NCI-H2171 treated with DMSO at 0.1 percent for 48 hours (cell line): ENCODE measurements at places on chromosomes 2 and 18.
A peak's percentile ranks its signal among the peaks of the same experiment; 100 is the strongest.

DNA sequence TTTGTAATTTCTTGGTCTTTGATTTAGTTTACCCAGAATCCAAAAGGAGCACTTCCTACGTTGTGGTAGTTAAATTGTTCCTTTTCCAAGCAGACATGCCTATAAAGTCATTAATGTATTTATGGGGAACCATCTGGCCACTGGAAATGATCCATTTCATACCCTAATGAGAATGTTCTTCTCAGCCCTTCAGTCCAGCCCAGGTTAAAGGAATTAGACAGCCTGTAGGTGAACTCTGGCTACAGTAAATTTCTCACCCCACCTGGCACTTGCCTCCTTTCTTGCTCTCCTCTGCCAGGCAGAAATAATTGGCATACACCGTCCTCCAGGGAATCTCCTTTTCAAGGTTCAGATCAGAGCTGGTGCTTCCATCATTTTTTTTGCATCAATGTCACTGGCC, 121.1 kb downstream of the SETBP1 start:
- peak; percentile 94 for DNase-seq

DNA sequence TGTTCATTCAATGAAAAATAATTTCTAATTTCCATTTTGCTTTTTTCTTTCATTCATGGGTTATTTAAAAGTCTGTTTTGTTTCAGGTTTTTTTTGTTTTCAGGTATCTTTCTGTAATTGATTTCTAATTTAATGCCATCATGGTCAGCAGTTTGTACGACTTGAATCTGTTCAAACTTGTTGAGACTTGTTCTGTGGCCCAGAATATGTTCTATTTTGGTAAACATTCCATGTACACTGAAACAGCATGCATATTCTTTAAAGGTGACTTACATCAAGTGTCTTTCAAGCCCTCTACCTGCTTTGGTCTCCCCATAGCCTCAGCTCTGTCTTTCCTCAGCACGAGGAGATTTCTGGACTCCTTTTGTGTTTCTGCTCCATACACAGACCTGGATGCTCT, 49.1 kb downstream of the CYP1B1 start:
- no peak for DNase-seq

- DNase-seq, result no peak
These were observed 2.7 kb upstream of the FECH start for GRCh38 chr18:57589161-57589560.

DNA sequence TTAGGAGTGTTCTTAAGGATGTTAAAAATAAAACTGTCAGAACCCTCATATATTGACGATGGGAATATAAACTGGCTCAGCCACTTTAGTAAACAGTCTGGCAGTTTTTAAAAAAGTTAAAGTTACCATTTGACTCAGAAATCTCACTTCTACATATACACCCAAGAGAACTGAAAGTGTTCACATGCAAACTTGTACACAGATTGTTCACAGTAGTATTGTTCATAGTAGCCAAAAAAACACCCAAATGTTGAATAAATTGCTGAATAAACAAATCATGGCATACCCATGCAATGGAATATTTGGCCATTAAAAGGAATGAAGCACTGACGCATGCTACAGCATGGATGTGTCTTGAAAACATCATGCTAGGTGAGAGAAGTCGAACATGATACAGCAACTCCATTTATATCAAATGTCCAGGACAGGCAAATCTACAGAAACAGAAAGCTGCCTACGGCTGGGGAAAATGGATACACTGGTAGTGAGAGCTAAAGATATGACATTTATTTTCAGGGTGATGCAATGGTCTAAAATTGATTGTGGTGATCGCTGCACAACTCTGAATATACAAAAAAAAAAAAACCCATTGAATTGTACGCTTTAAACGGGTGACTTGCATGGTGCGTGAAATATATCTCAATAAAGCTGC, 10.1 kb downstream of the RPL31 start:
- no peak for DNase-seq

DNA sequence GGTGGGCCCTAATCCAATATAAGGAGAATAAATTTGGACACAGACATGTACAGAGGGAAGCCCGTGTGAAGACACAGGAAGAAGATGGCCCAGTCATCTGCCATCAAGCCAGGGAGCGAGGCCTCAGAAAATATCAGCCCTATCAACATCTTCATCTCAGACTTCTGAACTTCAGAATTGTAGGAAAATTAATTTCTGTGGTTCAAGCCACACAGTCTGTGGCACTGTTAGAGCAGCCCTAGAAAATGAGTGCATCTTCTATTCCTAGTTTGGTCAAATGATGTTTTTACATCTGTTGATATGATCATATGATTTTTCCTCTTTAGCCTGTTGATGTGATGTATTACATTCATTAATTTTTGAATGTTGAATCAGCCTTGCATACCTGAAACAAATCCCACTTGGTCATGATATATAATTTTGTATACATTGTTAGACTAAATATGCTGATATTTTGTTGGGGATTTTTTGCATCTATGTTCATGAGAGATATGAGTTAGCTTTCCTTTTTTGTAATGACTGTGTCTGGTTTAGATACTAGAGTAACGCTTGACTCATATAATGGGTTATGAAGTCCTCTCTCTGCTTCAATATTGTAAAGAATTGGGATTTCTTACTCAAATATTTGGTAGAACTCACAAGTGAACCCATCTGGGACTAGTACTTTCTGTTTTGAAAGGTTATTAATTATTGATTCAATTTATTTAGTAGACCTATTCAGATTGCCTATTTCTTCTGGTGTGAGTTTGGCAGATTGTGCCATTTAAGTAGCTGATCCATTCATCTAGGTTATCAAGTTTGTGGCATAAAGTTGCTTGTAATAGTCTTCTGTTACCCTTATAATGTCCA, 451.4 kb downstream of the EIPR1 start:
- no peak for DNase-seq

DNA sequence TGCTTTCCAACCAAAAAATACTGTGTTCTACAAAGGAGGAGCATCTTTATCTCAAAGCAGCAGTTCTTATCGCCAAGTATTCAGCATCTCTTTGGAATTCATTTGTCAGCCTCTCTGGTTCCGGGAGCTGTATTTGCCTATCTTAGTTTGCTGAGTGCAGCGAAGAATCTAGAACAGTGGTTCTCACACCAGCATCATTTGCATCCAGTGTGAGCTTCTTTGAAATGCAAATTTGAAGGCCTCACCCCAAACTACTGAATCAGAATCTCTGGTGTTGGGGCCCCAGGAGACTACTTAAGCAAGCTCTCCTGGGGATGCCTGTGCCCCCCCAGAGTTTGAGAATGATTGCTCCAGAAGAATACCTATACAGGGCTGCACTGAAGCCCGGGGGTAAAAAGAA, 1.5 kb upstream of the PTPN2 start:
- no peak for DNase-seq

DNA sequence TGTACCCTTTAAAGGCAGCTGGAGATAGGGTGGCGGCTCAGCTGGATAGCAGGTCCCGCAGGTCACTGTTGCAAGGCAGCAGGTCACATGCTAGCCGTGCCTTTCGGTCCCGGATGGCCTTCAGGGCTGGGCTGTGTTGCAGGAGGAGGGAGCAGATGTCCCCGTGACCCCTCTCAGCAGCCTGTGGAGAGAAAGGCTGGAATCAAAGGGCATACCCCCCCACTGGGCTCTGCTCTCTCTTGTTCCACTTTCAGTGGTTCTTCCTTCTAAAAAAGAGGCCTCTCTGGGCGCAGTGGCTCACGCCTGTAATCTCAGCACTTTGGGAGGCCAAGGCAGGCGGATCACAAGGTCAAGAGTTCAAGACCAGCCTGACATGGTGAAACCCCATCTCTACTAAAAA, 4.4 kb upstream of the ANKRD23 start:
- DNase-seq, result no peak

DNA sequence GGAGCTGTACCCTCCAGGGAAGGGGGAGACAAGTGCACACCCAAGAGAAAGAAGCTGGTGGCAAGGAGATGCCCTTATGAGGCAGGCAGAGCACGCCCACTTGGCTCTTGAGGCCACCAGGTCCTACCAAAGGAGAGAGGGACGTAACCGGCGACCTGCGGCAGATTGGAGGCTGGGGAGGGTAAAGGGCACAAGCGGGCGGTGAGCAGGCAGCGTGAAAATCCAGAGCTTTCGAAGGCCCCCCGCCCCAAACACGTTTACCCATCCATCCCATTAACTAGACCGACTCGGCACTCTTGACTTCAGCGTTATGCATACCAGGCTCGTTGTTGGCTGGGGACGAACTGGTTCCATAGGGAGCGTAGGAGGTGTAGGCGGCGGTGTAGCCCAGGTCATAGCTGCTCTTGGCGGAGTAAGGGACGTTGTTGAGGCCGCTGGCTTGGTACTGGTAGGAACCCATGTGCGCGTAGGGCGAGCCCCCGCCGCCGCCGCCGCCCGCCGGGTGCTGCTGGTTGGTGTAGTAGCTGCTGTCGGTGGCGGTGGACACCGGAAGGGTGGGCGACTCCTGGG, 794 bp downstream of the DLX2 start:
- peak; percentile 49 for DNase-seq

- no peak for DNase-seq
These were observed 21.6 kb downstream of the MROH2A start for GRCh38 chr2:233799716-233800115.

DNA sequence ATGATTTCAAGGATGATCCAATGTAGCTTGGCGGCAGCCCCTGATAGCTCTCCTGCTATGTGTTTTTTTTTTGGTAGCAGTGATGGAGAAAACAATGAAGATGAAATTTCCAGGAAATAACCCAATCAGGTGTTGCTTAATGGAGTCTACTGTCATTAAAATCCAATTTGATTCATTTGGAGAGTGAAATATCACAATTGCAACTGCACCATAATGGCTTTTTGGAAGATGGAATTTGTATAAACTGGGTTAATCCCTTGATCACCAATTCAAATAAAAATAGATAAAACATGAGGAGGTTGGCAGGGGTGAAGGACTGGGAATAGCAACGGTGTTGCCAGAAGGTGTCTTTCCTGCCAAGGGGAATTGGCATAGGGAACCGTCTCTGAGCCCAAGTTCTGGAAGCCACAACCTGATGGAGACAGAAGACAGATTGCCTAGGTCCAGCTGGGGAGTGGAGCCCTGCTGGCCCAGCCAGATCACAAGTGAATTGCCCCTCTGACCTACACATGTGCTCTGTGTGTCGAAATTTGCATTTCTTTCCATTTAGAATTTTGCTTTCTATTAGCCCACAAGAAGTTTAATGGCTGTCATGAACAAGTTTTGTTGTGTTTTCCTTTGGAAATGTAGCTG, 170.3 kb upstream of the SPRED2 start:
- no peak for DNase-seq

GRCh38 chr2:43318791-43319190, 92.4 kb upstream of the ZFP36L2 start:
- no peak for DNase-seq

GRCh38 chr2:28594332-28595108, 98.7 kb downstream of the PLB1 start:
- DNase-seq, result peak; percentile 80

DNA sequence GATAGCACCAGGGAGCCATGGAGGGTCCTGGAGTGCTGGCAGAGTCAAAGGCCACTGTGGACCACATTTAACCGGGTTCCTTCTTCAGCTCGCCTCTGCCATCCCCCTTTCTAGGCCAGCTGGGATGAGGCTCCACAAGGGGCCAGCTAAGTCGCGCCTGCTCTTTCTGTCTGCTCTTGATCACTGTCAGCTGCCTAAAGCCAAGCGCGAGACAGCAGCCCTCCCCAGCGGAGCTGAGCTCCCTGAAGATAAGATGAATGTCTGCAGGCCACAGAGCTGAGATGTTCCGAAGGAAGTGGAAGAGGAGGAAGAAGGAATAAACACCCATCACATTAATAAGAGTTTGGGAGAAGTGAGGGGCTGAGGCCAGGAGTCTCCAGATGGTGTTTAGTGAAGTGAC, 99.6 kb downstream of the CELF4 start:
- DNase-seq, result peak; percentile 8

GRCh38 chr2:120231974-120232635, 8.9 kb upstream of the TMEM185B start:
- no peak for DNase-seq

DNA sequence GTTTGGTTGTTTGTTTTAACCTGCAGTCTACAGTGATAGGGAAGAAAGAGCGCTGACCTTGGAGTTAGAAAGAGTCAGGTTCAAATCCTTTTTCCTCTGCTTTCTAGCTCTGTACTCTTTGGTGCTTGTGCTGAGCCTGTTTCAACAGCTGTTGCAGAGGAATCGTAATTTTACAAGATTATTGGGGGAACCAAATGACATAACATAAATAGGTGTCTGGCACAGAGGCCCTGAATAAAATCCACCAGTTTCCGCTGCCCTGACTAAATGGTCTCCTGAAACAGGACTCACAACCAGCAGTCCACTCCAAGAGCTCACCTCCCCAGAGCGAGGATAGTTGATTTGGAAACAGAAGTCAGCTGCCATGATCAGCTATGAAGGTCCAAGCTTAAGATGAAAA, 125.0 kb upstream of the CDC42EP3 start:
- DNase-seq, result no peak

DNA sequence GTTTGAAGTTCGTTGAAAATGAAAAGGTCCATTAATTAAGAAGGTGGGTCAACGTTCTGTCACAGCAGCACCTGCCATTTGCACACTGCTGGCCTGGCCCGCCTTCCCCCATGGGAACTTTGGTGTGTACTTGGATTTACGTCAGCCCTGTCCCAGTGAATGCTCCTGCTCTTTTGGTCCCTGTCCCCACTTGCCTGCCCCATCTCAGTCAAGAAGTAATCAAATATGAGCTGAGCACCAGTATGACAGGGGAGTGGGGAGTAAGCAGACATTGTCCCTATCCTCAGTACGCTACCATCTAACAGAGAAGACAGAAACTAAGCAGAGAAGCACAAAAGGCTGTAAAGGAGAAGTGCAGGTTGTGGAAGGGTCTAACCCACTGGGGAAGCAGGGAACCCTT, 65.1 kb downstream of the SLC4A3 start:
- no peak for DNase-seq

GRCh38 chr2:126750506-126750905, 94.5 kb downstream of the GYPC start:
- DNase-seq, result peak; percentile 90

- no peak for DNase-seq
These were observed 81.6 kb downstream of the SH3RF3 start for GRCh38 chr2:109210431-109211200.
